Effector CD4-positive, alpha-beta T cell (primary cell): ENCODE measurements at places on chromosomes 12 and 14.

DNA sequence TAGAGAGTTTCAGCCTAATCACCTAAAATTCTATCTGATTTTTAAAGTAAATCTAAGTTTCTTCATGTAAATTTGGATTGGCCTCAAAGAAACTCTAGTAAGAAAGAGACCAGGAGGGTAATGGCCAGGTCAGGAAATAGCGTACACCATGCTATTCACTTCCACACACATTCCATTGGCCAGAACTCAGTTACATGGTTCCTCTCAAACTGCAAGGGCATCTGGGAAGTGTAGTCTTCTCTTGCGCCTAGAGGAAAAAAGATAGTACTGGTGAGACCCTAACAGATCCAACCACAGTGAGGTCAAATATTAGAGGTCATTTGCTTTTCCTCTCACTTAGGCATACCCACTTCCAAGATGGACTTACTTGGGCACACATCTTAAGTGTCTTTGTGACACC is 39.1 kb downstream of the MBIP start:
- no peak for DNase-seq

DNA sequence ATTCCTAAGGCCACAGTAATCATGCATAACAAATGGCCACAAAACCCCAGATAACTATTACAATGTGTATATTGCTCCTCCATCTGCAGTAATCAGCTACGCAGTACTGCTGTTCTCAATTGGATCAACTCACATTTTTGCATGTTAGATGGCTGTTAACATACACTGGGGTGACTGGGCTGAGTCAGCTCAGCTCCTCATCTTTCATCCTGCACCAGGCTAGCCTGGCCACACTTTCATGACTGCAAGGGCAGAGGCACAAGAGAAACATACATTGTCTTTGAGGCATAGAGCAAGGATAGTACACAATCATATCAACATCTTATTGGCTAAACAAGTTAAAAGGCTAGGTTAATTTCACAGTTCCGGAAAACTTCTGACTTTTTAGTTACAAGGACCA is 306.6 kb downstream of the SLC6A15 start:
- no peak for DNase-seq

DNA sequence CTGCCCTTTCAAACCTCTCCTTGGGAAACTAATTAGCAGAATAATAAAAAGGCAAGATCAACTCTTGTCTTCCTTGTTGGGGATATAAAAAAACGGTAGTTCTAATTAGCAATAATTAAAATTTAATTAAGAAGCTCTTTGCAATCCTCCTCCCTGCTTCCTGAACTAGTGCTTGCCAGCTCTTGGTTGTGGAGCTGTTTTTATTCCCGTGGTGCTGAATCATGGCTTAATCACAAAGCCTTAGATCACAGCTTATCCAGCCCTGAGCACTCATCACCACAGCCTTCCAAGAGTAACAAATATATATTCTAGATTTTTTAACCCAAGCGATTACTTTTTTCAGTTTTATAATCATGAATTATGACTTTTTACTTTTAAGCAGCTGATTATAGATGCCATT is 63.2 kb upstream of the INSM2 start:
- DNase-seq = no peak

- no peak for DNase-seq
These were observed 68.9 kb downstream of the ESR2 start for GRCh38 chr14:64225151-64225757.
